ENCODE measurements at places on chromosomes 7 and 10.

DNA sequence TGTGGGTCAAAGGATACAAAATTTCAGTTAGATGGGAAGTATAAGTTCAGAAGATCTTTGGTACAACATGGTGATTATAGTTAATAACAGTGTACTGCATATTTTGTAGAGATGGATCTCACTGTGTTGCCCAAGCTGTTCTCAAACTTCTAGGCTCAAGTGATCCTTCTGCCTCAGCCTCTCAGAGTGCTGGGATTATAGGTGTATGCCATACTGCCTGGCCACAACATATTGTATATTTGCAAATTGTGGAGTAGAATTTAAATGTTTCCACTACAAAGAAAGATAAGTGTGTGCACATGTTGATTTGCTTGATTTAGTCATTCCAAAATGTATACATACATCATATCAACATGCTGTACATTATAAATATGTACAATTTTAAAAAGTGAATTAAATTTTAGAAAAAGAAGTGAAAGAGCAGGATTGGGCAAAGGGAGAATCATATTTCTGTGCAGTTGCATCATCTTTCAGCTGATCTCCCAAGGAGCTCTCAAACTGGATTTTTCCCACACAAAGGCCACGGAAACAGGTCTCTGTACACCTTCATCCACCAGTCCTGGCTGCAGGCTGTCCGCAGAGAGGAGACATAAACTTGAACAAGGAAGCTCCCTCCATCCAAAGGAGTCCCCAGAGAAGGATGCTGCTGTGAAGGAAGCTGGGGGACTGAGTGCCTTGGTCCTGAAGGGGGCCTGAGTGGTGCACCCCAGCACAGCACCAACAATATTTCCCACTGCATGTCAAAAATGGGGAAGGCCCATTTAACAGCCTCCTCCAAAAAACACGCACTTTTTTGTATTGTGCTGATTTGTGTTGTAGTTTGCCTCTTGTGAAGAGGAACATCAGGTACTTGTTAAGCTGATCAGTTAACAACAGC lies 217.1 kb upstream of the GHITM start:
- DNase-seq = no peak

DNA sequence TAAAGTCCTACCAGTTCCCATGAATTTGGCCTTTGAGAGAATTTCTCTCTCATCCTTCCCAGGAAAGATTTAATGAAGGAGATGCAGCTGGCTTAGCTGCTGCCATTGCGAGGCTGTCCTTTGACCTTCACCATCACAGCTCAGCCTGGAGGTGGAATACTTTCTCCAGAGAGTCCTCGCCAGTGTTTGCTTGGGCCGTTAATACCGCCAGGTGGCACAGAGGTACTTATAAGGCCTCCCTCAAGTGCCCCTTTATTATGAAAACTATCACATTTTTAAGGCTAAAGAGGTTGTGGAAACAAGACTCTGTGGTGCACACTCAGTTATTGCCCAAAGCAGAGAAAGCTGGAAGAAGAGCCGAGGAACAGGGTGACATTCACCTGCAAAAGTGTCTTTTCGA lies 330.6 kb downstream of the CCSER2 start:
- DNase-seq = no peak

DNA sequence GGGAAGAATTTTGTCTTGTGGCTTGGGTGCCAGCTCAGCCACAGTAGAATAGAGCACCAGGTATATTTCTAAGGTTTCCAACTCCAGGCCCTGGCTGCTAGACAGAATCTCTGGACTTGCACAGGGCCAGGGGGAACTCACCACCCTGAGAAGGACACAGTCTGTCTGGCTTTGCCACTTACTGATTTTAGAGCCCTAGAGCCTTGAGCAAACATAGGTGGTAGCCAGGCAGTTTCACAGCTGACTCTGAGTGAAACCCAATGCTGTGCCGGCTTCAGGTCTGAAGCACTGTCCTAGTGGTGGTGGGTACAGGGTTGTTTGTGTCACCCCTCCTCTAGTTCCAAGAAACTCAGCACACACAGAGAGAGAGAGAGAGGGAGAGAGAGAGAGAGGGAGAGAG lies 81.6 kb downstream of the TES start:
- no peak for DNase-seq

- no peak for DNase-seq
Observed at GRCh38 chr7:53311205-53311604, 275.8 kb downstream of the POM121L12 start.

DNA sequence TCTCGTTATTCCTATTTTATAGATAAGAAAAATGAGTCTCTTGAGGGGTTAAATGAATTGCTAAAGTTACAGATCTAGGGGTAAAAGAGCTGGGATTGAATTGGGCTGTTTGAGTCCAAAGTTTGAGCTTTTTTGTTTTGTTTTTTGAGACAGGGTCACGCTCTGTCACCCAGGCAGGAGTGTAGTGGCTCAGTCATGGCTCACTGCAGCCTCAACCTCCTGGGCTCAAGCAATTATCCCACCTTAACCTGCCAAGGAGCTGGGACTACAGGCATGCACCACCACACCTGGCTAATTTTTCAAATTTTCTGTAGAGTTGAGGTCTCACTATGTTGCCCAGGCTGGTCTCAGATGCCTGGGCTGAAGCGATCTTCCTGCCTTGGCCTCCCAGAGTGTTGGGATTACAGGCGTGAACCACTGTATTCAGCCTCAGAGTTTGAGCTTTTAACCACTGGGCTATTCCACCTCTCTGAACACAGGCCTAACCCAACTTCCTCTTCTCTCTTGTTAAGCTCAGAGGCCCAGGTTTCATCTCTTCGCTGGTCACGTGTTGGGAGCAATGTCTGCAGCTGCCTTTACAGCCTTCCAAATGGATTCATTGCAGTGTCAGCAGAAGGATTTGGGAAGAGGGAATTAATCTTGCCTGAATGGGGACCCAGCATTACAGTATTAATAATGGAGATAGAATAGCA lies 8.0 kb downstream of the SUFU start:
- no peak for DNase-seq

GRCh38 chr7:7569081-7569527 lies 2.4 kb downstream of the MIOS start:
- no peak for DNase-seq

DNA sequence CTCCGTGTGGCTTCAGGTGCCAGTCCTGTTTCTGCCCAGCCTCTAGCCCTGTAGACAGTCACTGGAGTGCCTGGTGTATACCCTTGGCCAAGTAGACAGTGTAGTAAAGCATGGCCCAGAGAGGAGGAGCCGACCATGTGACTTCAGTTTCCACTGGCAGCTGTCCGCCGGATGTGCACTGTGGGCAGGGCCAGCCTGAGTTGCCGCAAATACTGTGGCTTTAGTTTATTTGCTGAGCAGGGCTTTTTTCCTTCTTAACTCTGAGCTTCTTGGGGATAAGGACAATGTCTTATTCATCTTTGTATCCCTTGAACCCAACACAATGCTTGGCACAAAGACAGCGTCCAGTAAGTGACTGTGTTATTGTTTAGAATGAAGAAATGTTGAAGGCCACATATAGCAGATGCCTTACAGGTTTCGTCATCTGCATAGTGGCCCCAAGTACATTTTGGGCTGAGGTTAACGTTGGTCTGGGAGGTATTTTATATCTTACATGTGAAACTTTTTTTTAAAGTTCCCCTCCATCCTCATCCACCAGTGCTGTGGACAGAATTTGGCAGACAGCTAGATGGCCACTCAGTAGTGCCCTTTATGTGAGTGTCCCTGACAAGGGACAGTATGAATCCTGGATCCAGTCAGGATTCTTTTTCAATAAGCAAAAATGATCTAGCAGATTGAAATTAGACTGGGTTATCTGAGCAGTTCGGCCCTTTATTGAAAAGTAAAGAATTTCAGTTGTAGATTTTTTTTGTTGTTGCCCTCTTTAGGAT lies 40.6 kb downstream of the CYP17A1 start:
- DNase-seq = peak; percentile 39

DNA sequence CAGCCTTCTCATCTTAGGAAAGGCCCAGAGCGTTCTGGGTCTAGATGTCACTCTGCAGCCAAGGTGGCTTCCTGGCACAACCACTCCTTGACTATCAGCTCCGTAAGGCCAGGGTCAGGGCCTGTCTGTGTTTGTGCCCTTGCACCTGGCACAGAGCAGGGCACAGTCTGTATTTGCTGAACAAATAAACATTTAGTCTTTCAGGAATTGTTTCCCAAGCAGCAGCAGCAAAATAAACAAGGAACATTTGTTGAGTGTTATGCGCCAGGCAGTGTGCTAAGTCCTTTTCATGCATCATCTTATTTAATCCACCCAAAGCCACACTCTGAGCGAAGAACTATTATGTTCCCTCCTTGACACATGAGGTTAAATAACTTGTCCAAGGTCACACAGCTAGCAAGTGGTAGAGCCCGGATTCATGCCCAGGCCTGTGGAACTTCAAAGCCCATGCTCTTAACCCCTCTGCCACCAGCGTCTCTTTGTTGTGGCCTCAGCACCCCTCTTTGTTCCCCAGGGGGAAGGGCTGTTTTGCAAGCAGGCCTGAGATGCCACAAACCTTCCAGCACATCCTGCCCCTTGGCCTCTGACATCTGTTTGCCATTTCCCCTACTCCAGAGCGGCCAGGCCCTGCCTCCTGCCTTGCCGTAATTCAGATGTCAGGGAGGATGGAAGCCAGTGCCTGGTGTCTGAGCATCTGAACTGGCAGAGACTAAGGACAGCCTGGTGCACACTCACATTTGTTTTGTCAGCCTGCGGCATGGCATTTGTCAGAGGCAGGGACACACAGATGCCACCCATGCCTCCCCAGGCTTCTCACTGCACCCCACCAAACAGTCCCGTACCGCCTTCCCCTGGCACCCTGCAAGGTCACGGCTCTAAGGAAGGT lies 325.8 kb upstream of the ZMIZ1 start:
- DNase-seq = no peak

DNA sequence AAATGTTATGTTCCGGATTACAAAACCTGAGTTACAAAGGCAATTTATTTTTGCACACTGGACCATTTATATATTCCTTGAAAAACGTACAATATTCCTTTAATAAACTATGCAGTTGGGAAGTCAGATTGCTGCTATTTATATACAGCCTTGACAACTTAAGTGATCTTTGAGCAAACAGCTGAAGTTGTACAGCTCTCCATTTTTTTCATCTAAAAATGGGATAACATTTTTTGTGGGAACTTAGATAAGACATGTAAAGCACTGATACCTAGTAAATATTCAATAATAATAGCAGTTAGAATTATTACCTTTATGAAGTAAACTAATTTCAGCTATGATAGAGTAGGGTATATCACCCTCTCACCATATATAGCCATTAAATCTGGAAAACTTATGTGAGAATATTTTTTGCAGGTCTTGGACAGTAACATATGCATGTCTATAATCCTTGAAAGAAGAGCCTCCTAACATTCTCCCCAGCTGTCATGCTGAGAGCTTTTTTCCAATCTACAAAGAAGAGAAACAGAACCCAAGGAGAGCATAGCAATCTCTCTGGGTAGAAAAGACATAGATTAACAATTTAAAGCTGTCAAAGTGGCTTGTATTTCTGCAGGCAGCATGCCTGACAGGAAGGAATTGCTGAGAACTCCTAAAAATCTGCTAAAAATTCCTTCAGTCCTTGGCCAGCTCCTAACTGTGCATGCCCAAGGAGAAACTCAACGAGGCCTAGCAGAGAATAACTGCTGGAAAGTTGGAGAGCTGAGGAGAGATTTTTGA lies 326.0 kb downstream of the CRPPA start:
- DNase-seq = no peak

GRCh38 chr7:157439761-157440160 lies 103.0 kb downstream of the DNAJB6 start:
- no peak for DNase-seq

DNA sequence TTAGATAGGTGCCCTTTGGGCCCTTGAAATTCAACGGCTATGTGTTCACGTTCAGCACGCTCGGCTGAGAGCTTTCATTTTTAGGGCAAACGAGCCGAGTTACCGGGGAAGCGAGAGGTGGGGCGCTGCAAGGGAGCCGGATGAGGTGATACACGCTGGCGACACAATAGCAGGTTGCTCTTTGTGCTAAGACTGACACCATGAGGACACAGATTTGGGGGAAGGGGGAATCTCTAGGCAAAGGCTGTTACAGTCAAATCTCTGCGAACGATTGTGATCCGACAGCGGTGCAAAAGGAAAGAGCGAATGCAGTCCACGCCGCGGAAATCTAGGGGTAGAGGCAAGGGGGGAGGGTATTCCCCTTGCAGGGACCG lies 667 bp downstream of the KLLN start:
- no peak for DNase-seq

- no peak for DNase-seq
Observed at GRCh38 chr7:155458878-155459699, 1.2 kb downstream of the EN2 start.

DNA sequence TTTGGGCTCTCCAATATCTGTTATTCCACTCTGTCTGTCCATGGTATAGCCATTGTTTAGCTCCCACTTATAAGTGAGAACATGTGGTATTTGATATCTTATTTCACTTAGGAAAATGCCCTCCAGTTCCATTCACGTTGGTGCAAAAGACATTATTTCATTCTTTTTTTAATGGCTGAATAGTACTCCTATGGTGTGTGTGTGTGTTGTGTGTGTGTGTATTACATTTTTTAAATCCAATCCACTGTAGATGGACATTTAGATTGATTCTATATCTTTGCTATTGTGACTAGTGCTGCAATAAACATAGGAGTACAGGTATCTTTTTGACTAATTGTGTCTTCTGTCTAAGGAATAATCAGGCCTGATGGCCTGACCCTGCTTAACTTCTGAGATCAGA lies 7.4 kb upstream of the CPED1 start:
- DNase-seq = no peak

GRCh38 chr10:120367341-120367740 lies 89.7 kb upstream of the PLPP4 start:
- no peak for DNase-seq

DNA sequence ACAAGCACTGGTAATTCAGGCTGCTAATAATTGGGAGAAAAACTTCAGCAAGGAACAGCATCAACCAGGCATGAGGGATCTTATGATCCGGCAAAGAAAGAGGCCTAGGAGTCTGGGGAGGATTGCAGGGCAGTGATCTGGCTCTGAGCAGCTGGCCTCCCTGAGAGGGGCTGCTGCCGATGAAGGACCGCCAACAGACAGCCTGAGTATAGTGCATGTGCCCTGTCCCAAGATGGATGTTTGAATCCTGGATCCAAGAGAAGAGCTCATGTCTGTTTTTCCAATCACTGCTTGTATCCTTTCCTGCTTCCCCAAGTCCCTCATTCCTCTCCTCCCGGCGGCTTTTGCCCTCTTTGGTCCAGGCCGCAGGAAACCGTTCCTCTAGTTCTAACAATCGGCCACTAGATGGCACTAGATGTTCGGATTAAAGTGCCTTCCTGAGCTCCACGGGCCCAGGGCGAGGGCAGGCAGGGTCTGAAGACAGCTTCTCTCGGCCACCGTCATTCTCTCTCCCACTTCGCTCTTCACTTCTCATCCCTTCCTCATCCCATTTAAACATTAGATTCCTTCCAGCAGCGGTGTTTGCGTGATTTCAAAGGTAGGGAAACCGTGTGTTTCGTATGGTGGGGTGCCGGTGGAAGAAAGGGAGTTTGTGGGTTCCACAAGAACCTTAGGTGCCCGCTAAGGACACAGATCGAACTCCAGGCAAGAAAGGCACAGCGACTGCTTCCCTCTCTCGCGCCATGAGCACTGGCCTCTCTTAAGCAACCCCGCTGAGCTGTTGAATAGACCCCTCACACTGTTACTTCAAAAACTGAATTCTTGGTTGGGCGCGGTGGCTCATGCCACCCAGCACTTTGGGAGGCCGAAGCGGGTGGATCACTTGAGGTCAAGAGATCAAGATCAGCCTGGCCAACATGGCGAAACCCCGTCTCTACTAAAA lies 82.4 kb downstream of the ADCYAP1R1 start:
- DNase-seq = no peak

All from stimulated activated CD4-positive, alpha-beta T cell treated with anti-CD3 and anti-CD28 coated beads, TNF-alpha, amount 100 ng/mL, for 48 hours (primary cell).